ENCODE measurements at places on chromosomes 1 and 21. TPM values are rescaled to one million over a fixed set of nuclear protein-coding genes. Genes with fewer than 3 reads are reported as not detected.

Gene CFHR4
- not detected for total RNA-seq

Gene LCE6A
- total RNA-seq, result not detected

Gene LHX8
- total RNA-seq, result not detected

Gene CDA
- 4.2 TPM for total RNA-seq

Gene CACYBP
- 158 TPM for total RNA-seq

All from bronchus fibroblast of lung (primary cell).